Endothelial cell of umbilical vein (primary cell): ENCODE measurements at places on chromosomes 13 and 19. TPM values are rescaled to one million over a fixed set of nuclear protein-coding genes. Genes with fewer than 3 reads are reported as not detected.

Gene ZNF667
- polyA plus RNA-seq: 0.29 and 0.35 TPM in 2 replicates

Gene CALR3
- not detected in 2 replicates for polyA plus RNA-seq

Gene C13orf46
- 1.2 and 1.3 TPM in 2 replicates for polyA plus RNA-seq

Gene CRX
- polyA plus RNA-seq: not detected in 2 replicates

Gene GNA15
- 0.10 and 0.17 TPM in 2 replicates for polyA plus RNA-seq

Gene RNF225
- not detected in 2 replicates for polyA plus RNA-seq

Gene FUT1
- 1.9 and 2.6 TPM in 2 replicates for polyA plus RNA-seq

Gene RUVBL2
- polyA plus RNA-seq: 185 and 200 TPM in 2 replicates

Gene GJA3
- not detected in 2 replicates for polyA plus RNA-seq

Gene NDUFA13
- 799 and 837 TPM in 2 replicates for polyA plus RNA-seq

Gene ZNF497
- 0.40 and 0.62 TPM in 2 replicates for polyA plus RNA-seq

Gene PDE4A
- polyA plus RNA-seq: 3.7 and 3.8 TPM in 2 replicates

DNA sequence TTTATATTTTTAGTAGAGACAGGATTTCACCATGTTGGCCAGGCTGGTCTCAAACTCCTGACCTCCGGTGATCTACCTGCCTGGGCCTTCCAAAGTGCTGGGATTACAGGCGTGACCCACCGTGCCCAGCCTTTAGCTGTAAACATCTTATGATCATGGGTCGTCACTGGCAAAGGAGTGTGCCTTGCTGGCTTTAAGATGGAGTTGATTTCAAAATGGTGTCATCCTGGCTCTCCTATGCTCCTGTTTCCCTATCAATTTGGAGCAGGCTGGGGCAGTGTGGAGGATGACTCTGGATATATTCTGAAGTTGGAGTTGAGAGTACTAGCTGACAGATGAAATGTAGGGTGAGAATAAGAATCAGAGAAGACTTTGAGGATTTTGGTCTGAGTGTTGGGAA, 18.4 kb upstream of the ATP8A2 start:
- DNase-seq: no peak

DNA sequence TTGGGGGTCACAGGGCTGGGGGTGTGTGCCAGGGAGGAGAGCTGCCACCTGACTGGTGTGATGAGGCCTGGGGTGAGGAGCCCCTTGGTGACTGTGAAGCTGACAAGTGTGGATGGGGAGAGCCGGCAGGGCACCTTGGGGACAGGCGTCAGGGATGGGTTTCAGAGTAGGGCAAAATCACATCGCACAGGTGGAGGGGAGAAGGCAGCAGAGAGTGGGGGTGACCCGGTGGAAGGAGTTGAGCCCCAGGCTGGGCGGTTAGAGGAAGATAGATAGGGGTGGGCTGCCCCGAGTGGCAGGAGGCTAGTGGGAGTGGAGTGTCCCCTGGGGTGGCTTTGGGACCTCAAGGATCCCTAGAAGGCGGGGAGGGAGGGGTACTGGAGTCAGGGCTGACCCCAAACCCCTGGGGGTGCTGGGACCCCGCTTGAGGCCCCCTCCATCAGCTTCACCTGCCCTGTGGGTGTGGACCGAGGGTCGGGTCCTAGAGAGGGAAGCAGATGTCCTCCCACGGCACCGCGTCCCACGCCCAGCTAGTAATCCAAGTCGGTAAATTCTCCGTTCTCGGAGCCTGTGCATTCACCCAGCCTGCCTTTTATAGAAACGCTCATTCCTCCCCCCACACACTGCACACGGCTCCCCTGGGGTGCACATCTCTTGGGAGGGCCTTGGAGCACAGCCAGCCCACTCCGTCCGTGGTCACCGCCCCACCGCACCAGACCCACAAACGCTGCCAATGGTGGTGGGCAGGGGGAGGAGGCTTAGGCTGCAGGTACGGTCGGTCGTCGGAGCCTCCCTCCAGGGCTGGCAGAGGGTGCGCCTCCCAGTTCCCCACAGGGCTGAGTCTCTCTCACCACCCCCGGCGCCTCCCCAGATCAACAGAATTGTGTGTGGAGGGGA, 2.4 kb downstream of the CTXN1 start:
- no peak for DNase-seq

- DNase-seq: no peak
Observed at GRCh38 chr13:30186634-30187415, 120.5 kb downstream of the KATNAL1 start.

- DNase-seq: no peak
Observed at GRCh38 chr13:113635048-113635420, 23.0 kb downstream of the ATP4B start.

- DNase-seq: peak; percentile 42
Observed at GRCh38 chr19:52689843-52690368, 44.9 kb downstream of the ZNF611 start.

DNA sequence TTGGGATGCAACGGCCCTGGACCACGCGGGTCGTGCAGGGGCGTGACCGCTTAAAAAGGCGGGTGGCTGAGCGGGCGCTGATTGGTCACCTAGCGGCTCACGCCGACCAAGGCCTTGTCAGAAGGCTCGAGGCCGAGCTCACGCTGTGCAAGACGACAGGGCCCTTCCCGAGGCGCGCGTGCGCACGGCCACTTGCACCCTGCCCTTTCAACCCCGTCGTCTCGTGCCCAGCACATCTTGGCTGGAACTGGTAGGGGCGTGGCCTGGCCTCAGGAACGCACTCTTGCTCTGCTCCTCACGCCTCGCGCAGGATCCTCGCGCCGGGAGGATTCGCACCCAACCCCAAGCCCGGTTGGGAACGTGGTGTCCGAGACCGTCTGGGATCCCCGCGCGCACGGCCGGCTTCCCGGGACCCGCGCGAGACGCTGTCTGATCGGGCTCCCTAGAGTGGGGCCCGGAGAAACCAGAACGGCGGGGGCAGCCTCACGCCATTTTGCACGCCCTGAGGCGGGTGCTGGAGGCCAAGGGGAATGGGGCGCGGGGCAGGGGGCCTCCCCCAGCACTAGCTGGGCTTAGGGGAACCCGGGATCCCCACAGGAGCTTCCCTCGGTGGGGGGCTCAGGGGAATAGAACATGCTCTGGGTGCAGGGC, at the start of gene MEIOSIN:
Gene MEIOSIN, plus strand, starts transcription at position 280 of the 651 bp plus-strand sequence. CDS start 1,938 bp downstream, outside the sequence.
- DNase-seq: no peak

GRCh38 chr19:755063-755462, 4.2 kb downstream of the MISP start:
- DNase-seq: no peak

- no peak for DNase-seq
Observed at GRCh38 chr19:31160336-31160926, 188.8 kb downstream of the TSHZ3 start.

GRCh38 chr19:17195106-17195505, 20.1 kb upstream of the USE1 start:
- DNase-seq: no peak

DNA sequence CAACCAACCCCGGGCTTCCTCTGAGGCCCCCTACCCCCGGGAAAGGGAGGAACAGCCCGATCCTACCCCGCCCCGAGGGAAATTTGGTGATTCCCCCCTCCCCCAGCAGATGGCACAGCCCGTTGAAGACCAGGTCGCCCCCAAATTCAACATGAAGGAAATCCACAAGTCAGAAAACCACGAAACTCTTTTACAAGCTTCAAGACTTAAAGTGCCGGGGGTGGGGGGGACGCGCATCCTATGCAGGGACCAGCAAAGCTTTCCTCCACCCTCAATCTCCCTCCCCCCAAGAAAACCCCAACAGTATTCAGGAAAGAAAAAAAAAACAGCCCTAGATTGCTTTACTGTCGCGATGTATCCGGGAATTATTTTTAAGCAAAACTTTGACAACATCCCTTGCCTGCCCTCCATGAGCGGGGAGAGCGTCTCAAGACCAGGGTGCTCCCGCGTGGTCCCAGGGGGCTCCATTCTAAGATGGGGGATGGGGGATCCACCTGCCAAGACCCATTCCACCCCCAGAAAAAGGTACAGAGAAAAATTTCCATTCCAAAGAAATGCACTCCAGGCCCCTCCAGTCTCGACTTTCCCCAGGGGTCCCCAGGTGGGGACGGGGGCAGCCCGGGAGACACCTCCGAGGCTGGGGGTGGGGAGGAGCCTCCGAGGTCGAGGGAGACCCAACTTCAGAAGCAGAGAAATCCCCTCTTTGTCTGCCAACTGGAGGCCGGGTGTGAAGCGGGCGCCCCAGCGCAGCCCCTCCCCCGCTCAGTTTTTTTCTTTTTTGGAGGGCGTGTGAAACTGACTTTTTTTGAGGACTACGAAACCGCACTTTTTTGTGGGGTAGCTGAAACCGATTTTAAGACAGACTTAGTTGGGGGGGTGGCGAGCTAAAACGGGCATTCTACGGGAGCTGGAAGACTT, 1.5 kb downstream of the TCF3 start:
- peak; percentile 42 for DNase-seq

- DNase-seq: no peak
Observed at GRCh38 chr19:5191091-5191490, 149.5 kb downstream of the PTPRS start.

DNA sequence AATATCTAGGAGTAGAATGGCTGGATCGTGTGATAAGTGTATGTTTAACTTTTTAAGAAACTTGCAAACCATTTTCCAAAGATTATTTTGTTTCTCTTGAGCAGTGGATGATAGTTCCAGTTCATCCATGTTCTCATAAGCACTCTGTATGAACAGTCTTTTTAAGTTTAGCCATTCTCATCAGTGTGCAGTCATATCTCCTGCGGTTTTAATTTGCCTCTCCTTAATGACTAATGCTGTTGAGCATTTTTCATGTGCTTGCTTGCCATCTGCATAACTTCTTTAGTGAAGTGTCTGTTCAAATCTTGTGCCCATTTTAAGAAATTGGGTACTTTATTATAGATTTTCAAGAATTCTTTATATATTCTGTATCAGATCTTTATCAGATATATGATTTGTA, 58.6 kb downstream of the WASF3 start:
- DNase-seq: no peak

DNA sequence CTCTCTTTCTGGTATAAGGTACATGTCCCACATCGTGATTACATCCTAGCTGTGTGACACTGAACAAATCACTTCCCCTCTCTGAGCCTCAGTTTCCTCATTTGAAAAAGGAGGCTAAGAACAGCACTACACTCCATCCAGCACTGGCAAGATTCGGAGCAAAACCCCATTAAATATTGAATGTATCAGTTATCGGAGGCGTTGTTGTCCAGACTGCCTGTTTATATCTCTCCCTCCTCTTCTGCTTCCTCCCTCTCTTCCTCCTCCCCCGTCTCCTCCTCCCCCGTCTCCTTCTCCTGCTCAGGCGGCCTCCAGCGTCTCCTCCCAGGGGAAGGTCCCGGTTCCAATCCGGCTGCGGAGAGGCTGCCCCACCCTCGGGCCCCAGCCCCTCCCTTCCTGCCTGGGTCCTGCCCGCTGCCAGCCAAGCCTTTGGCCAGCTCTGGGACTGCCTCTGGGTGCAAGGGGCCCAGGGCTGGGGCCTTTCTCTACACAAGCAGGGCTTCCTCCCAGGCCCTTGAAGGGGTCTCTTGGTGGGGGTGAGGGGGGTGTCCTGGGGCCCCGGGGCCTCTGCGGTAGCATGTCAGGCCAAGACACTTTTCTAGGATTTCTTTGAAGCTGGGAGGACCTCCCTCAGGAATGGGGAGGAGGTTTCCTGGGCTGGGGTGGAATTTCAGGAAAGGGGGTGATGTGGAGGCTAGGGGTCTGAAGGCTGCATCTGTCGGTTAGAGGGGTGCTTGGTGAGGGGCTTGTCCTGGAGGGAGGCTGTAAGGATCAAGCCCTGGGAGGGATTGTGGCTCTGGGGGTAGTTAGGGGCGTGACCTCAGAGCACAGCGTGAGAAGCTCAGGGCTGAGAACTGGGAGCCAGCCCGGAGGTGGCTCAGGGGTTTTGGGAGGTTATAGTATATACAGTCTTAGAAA, 1.9 kb downstream of the RRAS start:
- peak; percentile 67 for DNase-seq

GRCh38 chr13:64884976-64885375, 2345.2 kb downstream of the PCDH9 start:
- DNase-seq: no peak

GRCh38 chr19:29487432-29487831, 38.4 kb upstream of the VSTM2B start:
- no peak for DNase-seq

DNA sequence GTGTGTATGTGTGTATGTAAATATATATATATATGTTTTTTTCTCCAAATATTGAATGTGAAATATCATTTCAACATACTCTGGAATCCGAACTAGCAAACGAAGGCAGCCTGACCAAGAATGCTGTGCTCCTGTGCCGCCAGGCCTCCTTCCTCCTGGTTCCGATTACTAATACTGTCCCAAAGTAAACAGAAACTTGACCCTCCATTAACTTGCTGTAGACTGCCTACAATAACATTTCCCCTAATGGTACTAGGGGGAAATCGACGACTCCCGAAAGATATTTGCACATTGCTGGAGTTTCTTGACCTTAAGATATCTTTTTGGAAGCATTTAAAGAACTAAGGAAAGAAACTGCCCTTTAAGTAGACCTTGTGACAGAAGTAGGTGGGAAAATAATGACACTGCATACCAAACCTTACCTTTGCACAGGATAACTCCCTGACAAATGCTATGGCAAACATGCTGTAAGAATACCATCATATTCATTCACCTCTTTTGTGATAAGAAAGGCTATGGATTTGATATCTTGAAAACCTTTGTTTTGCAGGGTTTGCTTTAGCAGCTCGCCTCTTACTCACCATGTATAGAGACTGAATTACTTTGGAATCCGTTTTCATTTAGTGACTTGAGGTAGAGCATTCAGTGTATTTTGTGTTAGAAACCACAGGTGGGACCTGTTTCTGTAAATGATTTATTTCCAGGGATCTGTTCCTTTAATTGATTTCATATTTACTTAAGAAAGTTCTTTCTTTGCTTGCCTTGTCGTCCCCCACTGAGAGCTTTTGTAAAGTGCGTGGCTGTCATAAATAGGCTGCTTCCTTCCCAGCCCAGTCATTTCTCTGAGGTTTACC, 80.1 kb downstream of the KLF5 start:
- no peak for DNase-seq

- DNase-seq: no peak
Observed at GRCh38 chr19:39470724-39471339, 9.8 kb upstream of the TIMM50 start.

DNA sequence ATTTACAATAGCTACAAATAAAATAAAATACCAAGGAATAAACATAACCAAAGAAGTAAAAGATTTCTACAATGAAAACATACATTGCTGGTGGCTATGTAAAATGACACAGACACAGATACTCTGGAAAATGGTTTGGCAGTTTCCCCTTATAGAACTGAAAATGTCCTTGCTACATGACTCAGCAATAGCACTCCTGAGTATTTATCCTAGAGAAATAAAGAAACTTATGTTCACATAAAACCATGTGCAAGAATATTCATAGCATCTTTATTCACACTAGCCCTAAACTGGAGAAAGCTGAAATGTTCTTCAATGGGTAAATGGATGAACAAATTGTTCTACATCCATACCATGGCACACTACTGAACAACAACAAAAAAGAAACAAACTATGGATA, 100.2 kb upstream of the RFC3 start:
- DNase-seq: no peak

GRCh38 chr19:46303322-46303690, 6.5 kb downstream of the HIF3A start:
- DNase-seq: no peak
